ENCODE measurements at places on chromosomes 6 and 20.

- DNase-seq: no peak
Measured at GRCh38 chr6:94751641-94752329, 825.5 kb upstream of the MANEA start.

DNA sequence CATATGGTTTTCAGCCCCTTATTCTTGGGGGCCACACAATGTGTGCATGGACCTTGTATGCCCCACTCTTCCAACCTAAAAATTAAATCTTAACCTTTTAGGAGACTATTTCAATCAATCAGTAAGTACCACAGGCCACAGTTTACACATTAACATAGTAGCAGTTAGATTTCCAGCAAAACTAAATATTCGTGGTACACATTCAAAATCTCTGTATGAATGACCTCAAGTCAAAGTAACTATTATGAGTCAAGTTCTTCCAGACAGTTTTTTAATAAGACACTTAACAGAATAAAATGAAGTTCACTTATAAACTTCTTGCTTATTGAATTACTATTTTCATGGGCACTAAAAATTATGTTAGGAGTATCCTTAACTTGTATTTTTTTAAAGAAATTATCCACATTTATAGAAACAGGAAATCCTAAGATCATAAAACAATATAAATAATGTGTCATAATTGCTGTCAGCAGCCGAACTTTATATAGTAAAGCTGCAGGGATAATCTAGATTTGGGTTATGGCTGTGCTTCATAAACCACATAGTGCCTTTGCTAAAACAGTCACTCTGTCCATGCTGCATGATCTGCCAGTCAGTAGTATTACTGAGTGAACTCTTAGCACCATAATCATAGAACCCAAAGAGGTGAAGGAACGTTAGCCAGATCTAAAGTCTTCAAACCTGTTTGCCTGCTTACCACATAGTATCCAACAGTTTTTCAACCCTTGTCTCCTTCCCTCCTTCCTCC lies 21.7 kb downstream of the SEC63 start:
- no peak for DNase-seq

- DNase-seq: no peak
Measured at GRCh38 chr20:4056880-4057279, 41.5 kb upstream of the RNF24 start.

GRCh38 chr6:90216072-90216977 lies 80.3 kb downstream of the BACH2 start:
- no peak for DNase-seq

- no peak for DNase-seq
Measured at GRCh38 chr20:14729390-14729789, 392.0 kb upstream of the FLRT3 start.

DNA sequence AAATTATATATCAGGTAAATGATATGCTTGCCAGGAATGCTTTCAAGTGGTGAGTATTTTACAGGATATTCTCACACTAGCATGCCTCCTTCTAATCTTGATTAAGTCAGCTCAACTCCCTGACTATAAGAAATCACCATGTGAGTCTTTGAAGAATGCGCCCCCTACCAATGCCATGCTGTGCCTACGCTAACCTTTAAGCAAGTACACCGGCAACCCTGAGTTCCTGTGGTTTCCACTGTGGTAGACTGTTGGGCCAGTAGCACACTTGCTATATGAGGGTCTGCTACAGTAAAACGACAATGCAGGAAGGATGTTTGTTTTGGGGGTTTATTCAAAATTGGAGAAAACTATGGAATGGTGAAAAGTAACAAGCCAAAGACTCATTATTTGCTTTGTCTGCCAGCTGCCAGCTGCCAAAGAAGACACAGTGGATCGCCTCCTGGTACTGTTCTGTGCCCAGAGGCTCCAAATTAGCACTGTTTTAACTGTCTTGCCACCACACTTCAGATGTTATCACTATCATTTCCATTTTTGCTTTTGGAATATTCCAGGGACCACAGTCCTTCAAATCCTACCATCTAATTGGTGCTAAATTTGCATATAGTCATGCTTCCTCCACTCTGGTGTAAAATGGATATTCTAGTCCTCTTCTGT lies 333.5 kb downstream of the RNGTT start:
- DNase-seq: no peak

DNA sequence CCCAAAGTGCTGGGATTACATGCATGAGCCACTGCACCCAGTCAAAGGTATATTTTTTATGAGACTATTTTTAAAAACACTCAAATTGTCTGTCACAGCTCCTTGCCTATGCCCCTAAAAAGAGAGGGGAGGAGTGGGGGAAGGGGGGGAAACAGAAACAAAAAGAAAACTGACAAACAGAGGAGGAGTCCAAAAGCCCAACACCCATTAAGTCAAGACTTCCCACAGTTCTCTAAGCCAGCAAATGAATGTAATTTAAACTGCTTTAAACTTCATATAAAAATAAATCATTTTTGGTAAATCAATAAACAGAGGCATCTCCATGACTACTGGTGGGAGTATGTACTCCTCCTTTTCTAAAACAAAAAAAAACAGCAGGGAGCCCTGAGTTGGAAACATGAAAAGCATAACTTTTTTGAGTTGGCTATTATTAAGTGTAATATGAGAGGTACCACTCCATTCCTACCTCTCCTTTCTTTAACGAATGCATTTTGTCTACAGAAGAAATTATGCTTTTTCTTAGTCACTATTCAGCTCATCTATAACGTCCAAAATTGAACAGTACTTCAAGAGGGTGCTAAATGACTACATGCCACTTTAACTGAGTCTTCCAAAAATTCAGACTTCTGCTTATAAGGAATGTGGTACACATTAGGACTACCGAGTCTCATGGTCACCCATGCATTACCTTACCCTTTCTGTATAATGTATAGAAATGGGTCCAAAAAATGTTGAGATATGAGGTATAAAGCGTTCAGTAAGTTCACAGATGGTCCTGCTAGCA lies 119.0 kb upstream of the PRSS16 start:
- DNase-seq: no peak

DNA sequence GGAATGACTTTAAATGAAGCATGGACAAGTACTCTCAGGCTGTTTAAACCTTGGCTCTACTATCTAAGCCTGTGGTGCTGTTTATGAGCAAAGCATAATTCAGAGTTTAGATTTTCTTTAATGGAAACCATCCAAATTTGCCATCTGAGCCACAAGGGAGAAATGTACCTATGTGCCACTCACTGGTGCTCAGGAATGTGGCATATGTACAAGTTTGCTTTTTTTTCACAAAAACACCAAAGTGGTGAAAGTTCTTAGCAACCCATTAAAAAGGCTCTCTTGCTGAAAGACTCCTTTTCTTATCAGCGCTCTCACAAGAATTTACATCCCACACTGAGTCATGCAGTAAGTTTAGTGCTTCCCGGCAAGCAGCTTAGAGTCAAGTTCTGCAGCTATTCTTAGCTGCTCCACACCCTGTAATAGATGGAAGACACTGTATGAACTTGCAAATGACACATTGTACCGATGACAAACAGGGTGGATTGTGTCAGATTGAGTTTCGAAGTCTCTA lies 57.3 kb upstream of the MLIP start:
- no peak for DNase-seq

DNA sequence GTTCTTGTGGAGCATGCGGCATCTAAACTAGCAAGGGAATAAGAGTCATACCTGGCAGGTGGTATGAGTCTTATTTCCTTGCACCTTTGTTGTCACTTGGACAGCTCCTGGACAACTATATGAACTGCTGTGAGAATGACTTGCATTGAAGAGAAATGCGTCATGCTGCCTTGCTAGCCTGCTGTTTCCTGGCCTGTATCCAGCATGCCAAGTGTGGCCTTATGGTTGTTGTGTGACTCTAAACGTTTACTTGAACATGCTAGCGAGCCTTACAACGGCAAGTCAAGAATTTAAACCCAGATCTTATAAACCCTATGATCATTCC lies 90.4 kb downstream of the CEP162 start:
- DNase-seq: peak; percentile 74

DNA sequence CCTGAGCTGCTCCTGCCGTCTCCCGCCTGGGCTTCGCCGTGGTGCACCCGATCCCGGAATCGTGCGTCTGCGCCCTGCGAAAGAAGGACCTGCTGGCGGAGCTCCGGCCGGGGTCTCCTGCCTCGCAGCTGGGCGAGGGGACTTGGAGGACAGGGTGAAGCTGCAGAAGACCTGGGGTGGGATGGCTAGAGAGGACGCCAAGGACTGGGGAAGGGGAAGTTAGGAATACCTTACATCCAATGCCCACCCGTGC lies 150.2 kb downstream of the PRL start:
- DNase-seq: no peak

DNA sequence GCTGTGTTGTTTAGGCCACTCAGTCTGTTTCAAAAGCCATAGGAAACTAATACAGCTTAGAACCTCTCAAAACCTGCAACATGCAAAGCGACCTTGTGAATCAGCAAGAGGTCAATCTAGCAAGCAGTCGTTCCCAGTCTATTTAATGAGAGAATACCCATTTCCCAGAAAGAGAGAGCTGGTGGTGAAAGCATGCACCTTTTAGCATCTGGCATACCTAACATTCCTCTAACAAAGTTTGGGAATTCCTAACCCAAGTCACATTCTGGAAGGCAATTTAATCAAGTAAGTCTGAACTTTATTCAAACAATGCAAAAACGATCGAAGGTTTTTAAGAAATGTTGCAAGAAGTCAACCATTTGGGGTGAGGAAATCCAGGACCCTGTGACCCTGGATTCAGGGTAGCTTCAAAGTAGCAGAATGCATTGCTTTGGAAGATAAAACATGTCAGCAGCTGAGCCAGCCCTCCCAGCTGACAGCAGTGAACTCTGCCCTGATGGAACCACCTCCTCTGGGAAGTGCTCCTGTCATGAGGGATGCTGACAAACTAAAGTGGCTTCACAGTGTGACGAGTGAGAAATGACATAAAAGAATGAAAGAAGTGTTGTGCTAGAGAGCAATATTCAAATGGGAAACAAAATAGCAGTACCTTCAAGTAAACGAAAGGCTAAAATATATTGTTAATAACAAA lies 104.8 kb downstream of the GMDS start:
- DNase-seq: no peak

DNA sequence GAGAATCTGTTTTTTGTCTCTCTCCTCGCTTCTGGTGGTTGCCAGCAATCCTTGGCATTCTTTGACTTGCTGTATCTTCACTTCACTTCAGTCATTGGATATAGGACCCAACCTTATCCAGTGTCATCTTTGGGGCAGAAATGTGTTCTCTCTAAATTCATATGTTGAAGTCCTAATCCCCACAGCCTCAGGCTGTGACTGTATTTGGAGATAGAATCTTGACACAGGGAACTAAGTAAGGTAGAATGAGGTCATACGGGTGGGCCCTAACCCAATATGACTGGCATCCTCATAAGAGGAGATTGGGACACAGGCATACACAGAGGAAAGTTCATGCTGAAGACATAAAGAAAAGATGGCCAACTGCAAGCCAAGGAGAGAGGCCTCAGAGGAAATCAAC lies 51.9 kb upstream of the TPD52L1 start:
- DNase-seq: no peak
